ENCODE measurements at places on chromosomes 7 and 10. TPM values are rescaled to one million over a fixed set of nuclear protein-coding genes. Genes with fewer than 3 reads are reported as not detected.

Gene LRIT1
- not detected for total RNA-seq

Gene CRHR2
- not detected for total RNA-seq

Gene OR2A42
- not detected for total RNA-seq

Gene FAM237B
- total RNA-seq, result not detected

Gene C7orf33
- total RNA-seq, result not detected

Gene GLI3
- total RNA-seq, result 8.0 TPM

GRCh38 chr10:123855008-123855684 is 36.5 kb downstream of the CPXM2 start:
- no peak for DNase-seq

DNA sequence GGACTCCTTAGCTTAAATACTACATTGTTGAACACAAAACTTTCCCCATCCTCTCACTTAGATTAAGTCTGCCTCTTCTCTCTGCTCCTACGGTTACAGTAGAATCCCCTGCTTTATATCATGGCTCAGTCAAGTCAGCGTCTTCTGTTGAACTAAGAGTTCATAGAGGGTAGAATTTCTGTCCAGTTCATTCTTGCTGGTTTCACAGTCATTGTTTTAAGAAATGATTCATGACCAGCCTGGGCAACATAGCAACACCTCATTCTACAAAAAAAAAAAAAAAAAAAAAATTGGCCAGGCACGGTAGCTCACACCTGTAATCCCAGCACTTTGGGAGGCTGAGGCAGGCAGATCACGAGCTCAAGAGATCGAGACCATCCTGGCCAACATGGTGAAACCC is 3.7 kb upstream of the ZFYVE27 start:
- no peak for DNase-seq

DNA sequence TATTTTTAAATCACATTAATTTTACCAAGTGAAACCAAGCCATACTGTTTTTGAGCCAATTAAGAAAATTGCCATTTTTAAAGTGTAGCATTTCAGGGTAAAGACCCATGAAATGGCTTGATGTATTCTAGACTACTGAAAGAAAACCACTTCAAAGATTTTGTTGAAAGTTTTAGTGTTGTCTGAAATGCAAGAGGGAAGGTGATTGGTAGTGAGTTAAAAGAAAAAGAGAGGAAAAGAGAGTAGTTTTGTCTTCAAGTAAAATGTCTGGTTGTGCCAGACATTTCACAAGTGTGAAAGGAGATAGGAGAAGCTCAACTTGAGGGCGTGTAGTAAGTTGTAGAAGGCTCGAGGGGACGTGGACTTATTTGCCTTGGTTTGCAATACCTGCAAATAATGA is 41.6 kb downstream of the CALML5 start:
- no peak for DNase-seq

DNA sequence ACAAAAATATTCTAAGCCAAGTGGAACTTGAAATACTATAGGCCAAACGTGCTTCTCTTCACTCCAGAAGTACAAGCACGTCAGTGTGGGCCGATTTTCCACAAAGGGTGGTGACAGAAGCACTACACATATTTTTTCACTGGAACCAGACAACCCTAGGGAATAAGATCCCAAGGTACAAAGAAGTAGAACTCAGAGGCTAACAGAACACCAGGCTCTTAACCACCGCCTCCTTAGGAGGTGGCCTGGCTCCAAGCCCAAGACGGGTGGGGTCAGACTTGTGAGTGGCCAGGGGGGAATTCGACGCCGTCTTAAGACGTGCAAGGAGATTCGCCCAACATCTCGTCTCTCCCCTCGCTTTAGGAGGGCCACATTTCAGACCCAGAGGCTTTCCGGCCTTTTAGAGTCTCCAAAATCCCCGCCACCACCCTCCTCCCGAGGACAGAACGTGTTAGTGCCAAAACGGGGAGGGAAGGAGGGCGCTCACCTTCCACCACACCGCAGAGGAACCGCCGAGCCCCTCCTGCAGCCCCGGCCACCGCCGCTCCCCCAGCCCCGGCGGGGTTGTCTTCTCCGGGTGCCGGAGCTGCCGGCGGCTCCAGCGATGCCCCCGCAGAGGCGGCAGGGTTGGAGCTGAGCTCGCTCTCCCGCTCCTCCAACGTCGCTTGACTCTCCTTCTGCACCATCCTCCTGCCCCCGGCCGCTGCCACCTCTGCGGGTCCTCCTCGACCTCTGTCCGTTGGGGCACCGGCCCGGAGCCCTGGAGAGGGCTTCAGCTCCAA is 716 bp downstream of the OGA start:
- DNase-seq, result peak; percentile 95

- no peak for DNase-seq
These were observed 23.9 kb upstream of the LEP start for GRCh38 chr7:128217030-128217805.

DNA sequence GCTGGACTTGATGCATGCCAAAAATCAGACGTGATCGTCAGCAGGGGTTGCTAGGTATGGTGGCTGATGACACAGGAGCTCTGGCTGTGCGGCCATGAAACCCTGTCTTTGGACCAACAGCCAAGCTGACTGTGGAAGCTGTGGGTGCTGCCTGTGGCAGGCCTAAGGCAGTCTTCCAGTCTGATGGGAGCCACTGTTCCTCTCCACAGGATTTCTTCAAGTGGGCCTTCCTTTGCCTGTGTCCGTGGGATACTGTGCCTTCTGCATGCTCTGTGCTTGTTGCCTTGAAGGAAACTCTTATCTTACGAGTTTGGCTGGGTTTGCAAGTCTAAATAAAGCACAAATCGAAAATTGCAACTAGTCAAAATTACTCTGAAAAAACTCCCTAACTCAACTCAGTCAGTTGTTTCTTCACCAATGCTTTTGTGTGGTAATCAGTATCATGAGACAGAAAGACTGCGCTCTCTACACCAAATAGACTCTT is 101.9 kb upstream of the PDLIM1 start:
- no peak for DNase-seq

DNA sequence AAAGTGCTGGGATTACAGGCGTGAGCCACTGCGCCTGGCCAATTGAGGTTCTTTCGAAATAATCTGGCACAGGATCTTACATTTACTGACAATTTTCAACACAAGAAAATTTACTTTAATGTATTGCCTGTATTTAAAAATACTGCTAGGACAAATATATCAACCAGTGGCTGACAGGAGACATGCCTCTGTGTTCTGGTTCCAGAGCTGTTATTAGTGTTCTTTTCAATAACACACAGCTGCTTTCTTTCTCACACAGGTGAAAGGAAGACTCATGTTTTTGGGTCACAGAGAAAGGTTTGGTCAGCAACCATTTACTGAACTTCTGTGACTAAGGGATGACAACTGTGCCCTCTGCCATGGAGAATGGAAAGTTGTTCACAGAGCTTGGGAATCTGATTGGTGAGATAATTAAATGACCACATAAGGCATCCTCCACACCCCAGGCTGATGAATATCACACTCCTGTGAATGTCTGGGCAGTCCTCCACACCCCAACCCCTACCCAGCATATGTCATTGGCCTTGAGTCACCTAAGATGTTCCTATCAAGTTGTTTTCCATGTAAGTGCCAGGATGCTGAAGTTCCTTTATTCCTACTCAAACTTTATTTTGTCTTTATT is 180.1 kb downstream of the RAPGEF5 start:
- DNase-seq, result no peak

DNA sequence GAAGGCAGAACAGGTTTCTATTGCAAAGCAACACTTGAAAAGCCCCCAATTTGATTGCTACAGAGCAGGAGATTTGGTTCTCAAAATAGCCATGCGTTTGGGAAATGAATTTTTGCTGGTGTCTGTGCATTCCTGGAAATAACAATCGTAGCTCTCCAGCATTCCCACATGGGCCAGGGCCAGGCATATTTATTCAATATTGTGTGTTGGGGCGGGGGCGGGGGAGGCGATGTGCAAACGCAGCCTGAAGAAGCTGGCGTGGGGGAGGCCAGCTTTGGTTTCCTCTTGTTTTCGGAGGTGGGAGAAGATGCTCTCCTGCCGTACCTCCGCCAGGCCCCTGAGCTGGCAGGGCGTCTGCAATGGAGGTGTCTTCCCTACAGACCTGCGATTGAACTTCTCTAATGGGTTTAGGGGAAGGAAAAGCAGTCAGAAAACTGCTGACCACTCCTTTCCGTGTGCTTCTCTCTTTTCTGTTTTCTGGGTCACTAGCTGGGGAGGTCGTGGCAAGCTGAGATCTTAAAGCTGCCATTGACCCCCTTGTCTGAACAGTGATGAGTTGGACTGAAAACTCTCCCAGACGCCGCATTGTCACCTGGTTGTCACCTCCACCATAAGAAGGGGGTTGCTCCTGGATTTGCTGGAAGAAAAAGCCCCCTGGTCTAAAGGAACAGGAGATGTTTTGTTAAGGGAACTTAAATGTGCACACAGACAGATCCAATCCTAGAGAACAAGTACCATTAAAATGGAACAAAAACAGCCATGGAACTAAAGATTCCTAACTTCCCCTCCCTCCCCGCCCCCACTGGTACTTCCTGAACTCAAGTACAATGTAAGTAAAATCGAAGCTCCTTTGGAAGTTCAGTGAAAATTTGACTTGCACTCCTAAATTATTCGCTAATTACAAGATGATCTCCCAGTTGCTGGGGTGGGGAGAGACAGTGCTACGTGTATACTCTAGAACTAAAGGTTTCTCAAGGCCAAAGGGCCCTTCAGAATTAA is 56.4 kb upstream of the HABP2 start:
- no peak for DNase-seq

DNA sequence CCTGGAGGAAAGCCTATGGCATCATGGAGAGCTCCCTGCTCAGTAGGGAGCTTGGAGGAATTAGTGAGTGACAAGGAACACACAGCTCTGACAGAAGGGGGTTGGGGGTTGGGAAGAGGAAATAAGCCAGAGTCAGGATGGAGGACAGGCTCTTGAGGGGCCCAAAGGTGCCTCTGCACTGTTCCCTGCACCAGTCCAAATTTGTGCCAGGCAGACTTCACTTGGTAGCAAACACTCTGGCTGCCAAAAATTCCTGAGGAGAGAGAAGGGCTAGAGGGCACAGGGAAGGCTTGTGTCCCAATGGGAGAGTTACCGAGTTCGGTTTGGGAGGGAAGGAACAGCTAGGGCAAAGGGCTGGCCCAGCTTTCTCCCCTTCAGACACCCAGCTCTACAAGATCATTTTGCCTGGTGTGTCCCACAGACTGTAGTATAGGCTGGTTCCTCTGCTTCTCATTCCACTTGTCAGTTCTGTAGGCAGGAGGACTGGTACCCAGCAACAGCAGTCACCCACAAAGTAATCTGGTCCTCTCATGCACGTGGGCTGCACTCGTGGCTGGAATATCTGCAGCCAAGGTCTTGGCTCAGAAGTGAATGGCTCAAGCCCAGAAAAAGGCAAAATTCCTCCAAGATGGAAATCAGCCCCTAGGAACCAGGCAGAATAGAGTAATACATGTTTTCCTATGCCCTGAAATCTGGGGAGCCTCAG is 8.0 kb upstream of the KCNIP2 start:
- DNase-seq, result no peak

- DNase-seq, result no peak
These were observed 363.6 kb upstream of the NFE2L3 start for GRCh38 chr7:25788371-25788770.

GRCh38 chr7:28107960-28108359 is 72.6 kb downstream of the JAZF1 start:
- no peak for DNase-seq

DNA sequence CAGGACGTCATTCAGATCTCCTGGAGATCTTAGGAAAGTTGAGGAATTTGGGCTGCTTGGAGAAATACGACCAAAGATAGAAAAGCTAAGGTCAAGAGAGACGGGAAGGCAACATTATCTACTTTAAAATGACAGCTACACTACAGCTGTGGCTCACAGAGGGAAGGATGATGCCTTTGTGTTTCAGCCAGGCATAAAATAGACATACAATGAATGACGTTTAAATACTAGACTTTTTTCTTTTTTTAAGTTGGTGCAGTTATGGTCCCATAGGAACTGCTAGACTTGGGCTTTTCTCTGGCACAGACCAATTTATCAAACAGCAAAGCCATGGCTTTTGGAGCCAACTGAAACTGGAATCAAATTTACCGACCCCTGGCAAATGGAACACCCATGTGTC is 164.8 kb downstream of the MAGI2 start:
- no peak for DNase-seq

- no peak for DNase-seq
These were observed 62.4 kb downstream of the PRKAG2 start for GRCh38 chr7:151814400-151815009.

GRCh38 chr7:107972075-107972482 is 30.9 kb downstream of the LAMB1 start:
- DNase-seq, result no peak

- DNase-seq, result no peak
These were observed 50.3 kb downstream of the HIP1 start for GRCh38 chr7:75688200-75689136.

GRCh38 chr10:70738006-70738760 is 47.0 kb downstream of the TBATA start:
- no peak for DNase-seq

GRCh38 chr7:110938165-110938564 is 152.8 kb upstream of the LRRN3 start:
- DNase-seq, result no peak

DNA sequence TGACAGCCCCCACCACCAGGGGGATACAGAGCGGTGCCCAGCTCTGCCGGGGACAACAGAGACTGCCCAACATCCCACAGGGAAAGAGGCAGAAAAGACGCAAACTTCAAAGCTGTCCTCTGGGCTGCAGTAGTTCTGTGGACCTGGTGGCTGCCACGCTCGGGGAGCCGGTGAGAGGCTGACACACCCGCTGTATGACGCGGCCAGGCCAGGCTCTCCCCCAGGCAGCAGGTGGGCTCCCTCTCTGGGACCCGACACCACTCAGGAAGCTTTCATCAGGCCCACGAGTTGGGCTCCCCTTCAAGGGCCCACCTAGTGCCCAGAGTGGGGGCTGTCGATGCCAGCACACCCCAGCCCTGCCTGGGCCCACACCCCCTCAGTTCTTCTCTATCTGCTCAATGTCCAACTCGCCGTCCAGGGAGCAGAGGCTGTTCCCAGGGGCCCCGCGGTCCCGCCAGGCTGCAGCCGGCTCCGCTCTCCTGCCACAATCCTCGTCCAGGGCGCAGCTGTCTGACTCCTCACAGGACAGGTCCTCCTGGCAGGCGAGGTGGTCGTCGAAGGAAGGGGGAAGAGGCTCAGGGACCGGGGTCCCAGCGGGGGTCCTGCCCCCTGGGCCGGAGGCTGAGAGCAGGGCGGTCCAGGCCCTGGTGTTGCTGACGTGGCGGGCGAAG is 121.2 kb downstream of the FAM53B start:
- DNase-seq, result no peak

GRCh38 chr10:29011516-29011915 is 277.4 kb upstream of the LYZL1 start:
- no peak for DNase-seq

- no peak for DNase-seq
These were observed 28.3 kb upstream of the HK1 start for GRCh38 chr10:69250041-69250440.

- DNase-seq, result no peak
These were observed 17.5 kb downstream of the PRF1 start for GRCh38 chr10:70584909-70585544.

- DNase-seq, result no peak
These were observed 783.2 kb upstream of the LRRN3 start for GRCh38 chr7:110307776-110308175.
